ENCODE measurements at places on chromosomes 16 and 17. TPM values are rescaled to one million over a fixed set of nuclear protein-coding genes. Genes with fewer than 3 reads are reported as not detected.
A peak's percentile ranks its signal among the peaks of the same experiment; 100 is the strongest.

DNA sequence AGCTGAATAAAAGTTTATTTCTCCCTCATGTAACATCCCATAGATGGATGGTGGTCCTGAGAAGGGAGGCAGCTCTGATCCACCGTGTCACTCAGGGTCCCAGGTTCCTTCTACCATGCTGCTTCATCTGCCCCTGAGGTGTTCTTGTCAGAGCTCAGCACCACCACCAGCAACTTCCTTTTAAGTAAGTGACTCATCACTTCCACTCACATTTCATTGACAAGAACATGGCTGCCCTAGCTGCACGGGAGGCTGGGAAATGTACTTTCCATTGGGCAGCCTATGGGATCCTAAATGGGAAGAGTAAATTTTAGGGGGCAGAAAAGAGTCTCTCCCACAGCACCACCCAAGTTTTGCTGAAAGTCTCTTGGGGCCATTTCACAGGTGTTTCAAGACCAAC lies 134.7 kb downstream of the USP31 start:
- H3K27ac ChIP-seq: no peak overlapping the region
- no peaks in the 10 kb centered on the region for H3K36me3 ChIP-seq
- no peaks in the 10 kb centered on the region for H3K4me1 ChIP-seq
- no peak for DNase-seq

GRCh38 chr17:28950017-28950751 lies 1.1 kb downstream of the PHF12 start:
- H3K4me1 ChIP-seq: peaks cover 42% of the 10 kb centered on the region
- H3K27ac ChIP-seq: peak overlapping the region; percentile 91
- no peaks in the 10 kb centered on the region for H3K27me3 ChIP-seq

GRCh38 chr17:82014971-82015310 lies 7.7 kb downstream of the CENPX start:
- no peaks in the 10 kb centered on the region for H3K4me1 ChIP-seq
- DNase-seq: no peak
- no peaks in the 10 kb centered on the region for H3K27me3 ChIP-seq
- H3K36me3 ChIP-seq: no peaks in the 10 kb centered on the region
- no peak overlapping the region for H3K4me3 ChIP-seq
- no peak overlapping the region for H3K27ac ChIP-seq

- no peak overlapping the region for H3K27ac ChIP-seq
- H3K36me3 ChIP-seq: no peaks in the 10 kb centered on the region
- no peaks in the 10 kb centered on the region for H3K27me3 ChIP-seq
- no peak overlapping the region for H3K4me3 ChIP-seq
- DNase-seq: no peak
- H3K4me1 ChIP-seq: no peaks in the 10 kb centered on the region
Measured at GRCh38 chr17:14774774-14775173, 473.9 kb downstream of the HS3ST3B1 start.

DNA sequence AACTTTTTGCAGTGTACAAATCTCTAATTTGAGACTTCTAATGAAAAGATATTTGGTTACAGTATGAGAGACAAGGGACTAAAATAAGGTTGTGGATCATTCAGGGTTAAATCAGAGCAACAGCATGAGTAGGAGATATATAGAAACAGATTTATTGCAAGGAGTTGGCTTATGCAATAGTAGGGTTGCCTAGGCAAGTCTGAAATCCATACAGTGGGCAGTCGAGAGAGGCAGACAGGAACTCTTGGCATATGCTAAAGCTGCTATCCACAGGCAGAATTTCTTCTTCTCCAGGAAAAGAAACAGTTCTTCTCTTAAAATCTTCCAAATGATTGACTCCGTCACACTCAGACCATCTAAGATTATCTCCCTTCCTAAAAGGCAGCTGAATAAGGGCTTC lies 500.8 kb downstream of the MAF start:
- no peak for DNase-seq
- no peaks in the 10 kb centered on the region for H3K27me3 ChIP-seq
- H3K27ac ChIP-seq: no peak overlapping the region
- peaks cover 11% of the 10 kb centered on the region for H3K4me1 ChIP-seq
- H3K36me3 ChIP-seq: no peaks in the 10 kb centered on the region

- no peaks in the 10 kb centered on the region for H3K4me1 ChIP-seq
- peak overlapping the region; percentile 91 for H3K27ac ChIP-seq
- H3K36me3 ChIP-seq: no peaks in the 10 kb centered on the region
- DNase-seq: no peak
- H3K27me3 ChIP-seq: no peaks in the 10 kb centered on the region
Measured at GRCh38 chr17:48100160-48100559, 1.1 kb downstream of the CBX1 start.

DNA sequence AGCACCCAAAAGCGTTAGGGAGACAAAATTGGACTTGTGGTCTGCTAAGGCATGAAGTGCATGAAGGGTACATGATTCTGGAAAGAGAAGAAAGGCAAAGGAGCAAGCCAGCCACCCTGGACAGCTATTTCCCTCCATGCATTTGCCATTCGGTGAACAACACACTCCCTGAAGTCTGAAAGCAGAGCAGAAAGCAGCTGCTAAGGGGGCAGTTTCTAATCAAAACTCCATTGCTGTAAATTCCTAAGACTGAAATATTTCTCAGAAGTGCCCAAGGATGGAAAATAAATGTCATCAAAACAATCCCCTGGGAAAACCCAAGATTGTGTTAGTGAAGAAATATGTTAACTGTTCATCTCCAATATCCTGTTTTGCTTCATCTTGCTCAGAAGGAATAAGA lies 44.3 kb downstream of the PMP22 start:
- no peak for DNase-seq
- peaks cover 5% of the 10 kb centered on the region for H3K36me3 ChIP-seq
- H3K4me1 ChIP-seq: peaks cover 7% of the 10 kb centered on the region
- no peak overlapping the region for H3K4me3 ChIP-seq

Gene FA2H
- 22.5 TPM for total RNA-seq

All from tibial nerve (tissue), 4 donors.